Dermis lymphatic vessel endothelial cell (primary cell): ENCODE measurements at places on chromosomes 5 and 9. TPM values are rescaled to one million over a fixed set of nuclear protein-coding genes. Genes with fewer than 3 reads are reported as not detected.

Gene HSPB3
- total RNA-seq, result not detected in 2 replicates

Gene FCN1
- not detected in 2 replicates for total RNA-seq

Gene SHOC1
- total RNA-seq, result not detected in 2 replicates

Gene PCDHGA11
- 6.7 and 7.5 TPM in 2 replicates for total RNA-seq

Gene GMCL2
- total RNA-seq, result not detected in 2 replicates

Gene SMIM23
- total RNA-seq, result not detected in 2 replicates

Gene STK32A
- 0.09 TPM in 1 of 2 replicates, not detected in the other for total RNA-seq

Gene TLE4
- total RNA-seq, result 14.3 and 17.4 TPM in 2 replicates

Gene NOXA1
- total RNA-seq, result 0.95 and 2.3 TPM in 2 replicates

Gene CCDC183
- 0.52 and 0.98 TPM in 2 replicates for total RNA-seq

Gene DRD1
- not detected in 2 replicates for total RNA-seq

Gene OR1J2
- total RNA-seq, result not detected in 2 replicates

Gene ANXA2R
- 10.5 and 15.2 TPM in 2 replicates for total RNA-seq

Gene HTR1A
- total RNA-seq, result not detected in 2 replicates

Gene BTNL3
- total RNA-seq, result under 0.01 TPM in 2 replicates

Gene CTXN3
- not detected in 2 replicates for total RNA-seq
